ENCODE measurements at places on chromosomes 5 and 9.

DNA sequence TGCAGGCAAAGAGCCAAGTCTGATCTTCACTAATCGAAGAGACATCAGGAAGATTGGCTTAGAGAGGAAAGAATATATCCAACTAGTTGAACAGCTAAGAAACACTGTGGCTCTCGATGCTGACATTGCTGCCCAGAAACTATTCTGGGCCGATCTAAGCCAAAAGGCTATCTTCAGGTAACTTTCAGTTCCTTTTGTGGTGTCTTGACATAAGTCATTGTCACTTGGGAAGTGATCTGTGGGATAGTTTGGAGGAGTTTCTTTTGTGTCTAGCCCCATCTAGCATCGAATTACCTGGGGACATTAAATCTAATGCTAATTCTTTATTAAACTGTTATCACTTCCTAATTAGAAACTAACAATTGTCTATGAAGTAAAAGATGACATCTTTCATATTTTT is 24.0 kb downstream of the VLDLR start:
- DNase-seq = no peak

- no peak for DNase-seq
Observed at GRCh38 chr5:178123094-178123965, 7.5 kb upstream of the RMND5B start.

GRCh38 chr5:59874675-59875074 is 18.9 kb downstream of the PDE4D start:
- no peak for DNase-seq

- no peak for DNase-seq
Observed at GRCh38 chr9:107919263-107919662, 429.7 kb upstream of the KLF4 start.

DNA sequence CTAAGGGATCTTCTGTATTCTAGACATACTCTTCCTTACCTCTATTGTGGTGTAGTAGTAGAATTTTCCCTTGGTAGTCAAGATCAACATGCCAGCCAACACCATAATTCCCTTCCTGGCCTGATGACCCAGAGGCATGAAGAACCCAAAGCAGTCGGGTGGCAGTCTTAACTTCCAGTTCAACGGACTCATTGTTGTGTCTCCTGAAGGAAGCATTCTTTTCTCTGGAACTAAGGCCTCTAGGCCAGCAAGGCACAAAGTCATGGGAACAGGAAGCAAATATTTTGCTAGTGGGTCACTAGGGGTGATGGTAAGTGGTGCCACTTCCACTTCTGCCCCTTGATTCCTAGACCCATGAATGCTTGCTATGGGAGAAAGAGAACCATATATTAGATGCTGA is 55.2 kb upstream of the DAPK1 start:
- DNase-seq = peak; percentile 17

GRCh38 chr9:2157277-2158110 is 142.3 kb downstream of the SMARCA2 start:
- DNase-seq = peak; percentile 69

DNA sequence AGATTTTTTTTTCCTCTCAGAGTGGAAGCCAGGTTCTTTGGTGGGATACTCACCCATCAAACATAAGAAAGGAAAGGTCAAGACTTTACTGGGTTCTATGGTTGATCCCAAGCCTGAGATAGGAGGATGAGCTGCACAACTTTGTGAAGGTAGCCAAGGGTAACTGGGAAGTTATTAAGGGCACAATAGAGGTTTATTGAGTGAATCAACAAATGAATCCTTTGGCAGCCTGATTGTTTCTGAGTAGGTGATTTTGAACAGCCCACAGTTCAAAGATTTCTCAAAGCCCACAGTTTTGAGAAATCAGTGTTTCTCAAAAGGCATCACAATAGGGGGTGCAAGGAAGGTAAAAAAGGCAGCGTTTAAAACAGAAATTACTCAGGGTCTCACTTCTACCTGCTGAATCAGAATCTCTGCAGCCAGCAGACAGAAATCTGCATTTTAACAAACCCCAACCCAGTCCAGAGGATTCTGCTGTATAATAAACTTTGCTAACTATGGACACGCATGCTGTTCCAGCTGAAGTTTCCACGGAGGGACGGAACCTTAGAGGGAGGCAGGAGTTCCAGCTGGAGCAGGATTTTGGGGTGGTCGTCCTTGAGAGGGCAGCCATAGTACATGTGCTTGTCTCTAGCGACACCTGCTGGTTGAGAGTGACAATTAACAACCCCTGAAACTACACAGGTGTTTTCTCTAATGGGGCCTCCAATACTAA is 32.7 kb upstream of the FSD1L start:
- DNase-seq = peak; percentile 67

DNA sequence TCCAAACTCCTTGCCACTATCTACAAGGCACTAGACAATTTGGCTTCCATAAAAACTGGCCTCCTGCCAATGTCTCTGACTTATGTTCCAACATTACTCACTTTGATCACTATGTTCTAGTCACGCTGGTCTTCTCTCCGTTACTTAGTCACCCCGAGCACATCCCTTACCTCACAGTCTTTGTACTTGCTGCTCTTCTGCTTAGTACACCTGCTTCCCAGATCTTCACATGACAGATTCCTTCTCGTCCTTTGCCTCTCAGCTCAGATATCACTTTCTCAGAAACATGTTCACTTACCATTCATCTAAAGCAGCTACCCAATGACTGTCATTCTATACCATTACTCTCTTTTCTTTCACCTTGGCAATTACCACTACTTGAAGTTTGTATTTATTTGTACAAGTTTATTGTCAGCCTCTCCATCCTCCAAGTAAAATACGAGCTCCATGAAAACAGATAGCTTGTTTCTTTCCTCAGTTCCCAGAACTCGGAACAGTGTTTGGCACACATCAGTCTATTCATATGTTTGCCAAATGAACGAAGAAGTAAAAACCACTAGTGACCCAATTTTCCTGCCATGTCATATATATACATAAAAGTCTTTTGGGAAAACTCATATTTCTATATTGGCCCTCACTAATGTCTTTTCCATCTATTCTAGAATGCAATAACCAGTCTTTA is 5.9 kb upstream of the SLC22A5 start:
- DNase-seq = peak; percentile 66

Data from suppressor macrophage (primary cell).